Smooth muscle cell of the brain vasculature (primary cell): ENCODE measurements at places on chromosomes 12 and 14.

GRCh38 chr14:26124896-26125438 is 472.9 kb downstream of the NOVA1 start:
- no peak for DNase-seq

DNA sequence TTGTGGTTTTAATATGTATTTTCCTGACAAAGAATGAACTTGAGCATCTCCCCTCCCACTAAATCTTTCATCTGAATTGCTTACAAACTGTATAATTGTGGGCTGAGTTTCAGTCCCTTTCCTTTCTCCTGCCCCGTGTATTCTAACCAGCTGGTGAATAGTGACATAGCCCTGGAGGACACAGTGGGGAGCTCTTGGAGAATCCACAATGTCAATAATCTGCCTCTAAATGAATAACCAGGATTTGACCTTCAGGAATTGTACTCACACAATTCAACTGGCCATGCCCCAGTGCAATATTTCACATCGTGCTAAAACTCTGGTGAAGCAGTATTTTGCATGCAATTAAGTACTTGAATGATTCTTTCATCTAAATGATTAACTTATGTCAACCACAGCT is 177.2 kb downstream of the C12orf42 start:
- no peak for DNase-seq

- DNase-seq = no peak
Measured at GRCh38 chr14:50999726-51000125, 55.4 kb upstream of the PYGL start.

DNA sequence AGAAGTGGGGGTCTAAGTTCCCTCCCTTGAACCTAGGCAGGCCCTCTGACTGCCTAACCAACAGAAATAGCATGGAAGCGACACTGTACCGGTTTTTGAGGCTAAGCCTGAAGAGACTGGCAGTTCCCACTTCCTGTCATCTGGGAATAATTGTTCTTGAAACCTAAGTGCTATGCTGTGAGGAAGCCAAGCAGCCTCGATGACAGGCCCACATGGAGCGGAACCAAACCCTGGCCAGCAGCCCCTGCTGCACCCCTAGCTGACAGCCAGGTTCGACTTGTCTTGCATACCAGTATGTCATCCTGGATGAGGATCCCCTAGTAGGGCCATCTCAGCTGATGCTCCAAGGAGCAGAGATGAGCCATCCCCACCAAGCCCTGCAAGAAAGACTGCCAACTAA is 6.4 kb upstream of the GPR68 start:
- DNase-seq = no peak

- no peak for DNase-seq
Measured at GRCh38 chr12:56141946-56142784, 10.2 kb upstream of the MYL6B start.

- no peak for DNase-seq
Measured at GRCh38 chr12:78187741-78188140, 357.0 kb downstream of the NAV3 start.

DNA sequence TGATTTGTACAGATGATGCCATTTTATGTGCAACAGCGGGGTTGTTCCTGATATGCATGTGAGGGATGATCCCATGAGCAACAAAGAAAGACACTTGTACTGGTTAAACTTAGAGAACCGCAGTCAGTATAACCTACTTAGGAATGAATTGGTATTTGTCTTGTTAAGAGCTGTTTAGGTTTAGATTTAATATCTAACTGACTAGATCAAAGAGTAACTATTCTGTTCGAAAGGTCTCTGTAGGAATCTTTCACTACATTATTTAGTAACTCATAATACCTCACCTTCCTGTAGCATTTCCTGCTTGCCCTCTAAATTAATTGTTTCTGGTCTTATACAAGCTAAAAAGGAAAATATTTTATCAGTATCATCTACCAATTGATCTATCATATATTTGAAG is 350.4 kb downstream of the TRHDE start:
- DNase-seq = no peak

GRCh38 chr12:71475280-71475679 is 35.7 kb downstream of the LGR5 start:
- no peak for DNase-seq

DNA sequence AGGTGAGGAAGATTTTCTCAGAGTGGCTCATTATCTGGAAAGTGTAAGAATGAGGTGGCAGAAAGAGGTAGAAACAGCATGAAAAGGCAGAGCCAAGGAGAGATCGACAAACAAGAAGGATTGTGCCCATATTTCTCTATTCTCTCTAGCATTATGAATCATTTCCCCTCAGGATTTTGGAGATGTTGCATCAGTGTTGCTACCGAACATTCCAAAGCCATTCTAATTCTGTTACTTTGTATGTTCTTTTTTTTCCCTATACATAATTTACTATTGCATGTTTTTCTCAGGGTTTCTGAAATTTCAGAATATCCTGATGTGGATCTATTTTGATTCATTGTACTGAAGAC is 61.4 kb downstream of the KICS2 start:
- no peak for DNase-seq

- no peak for DNase-seq
Measured at GRCh38 chr12:61758661-61759060, 501.5 kb upstream of the USP15 start.

GRCh38 chr12:9388379-9388778 is 180.2 kb upstream of the PZP start:
- no peak for DNase-seq

- DNase-seq = no peak
Measured at GRCh38 chr12:124734224-124734788, 129.4 kb downstream of the SCARB1 start.

DNA sequence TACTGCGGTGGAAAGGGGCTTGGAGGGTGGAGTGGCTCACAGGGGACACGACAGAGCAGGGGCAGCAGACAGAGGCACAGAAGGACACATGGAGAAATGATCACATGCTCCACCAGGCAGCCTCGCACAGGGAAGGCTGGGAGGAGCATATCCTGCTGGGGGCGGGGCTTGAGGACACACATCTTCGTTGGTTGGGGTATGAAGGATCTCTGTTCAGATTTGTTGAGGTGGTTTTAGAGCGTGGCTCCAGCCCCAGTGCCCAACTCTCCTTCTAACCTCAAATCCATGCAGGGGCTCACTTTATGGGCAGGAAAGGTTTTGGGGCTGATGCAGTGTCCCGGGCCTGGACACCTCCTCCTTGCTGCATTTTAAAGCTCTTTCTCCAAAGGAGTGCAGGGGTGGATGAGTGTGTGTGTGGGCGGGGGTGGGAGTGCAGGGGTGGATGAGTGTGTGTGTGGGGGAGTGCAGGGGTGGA is 733 bp upstream of the P3H3 start:
- no peak for DNase-seq

- DNase-seq = no peak
Measured at GRCh38 chr12:118150625-118151024, 14.7 kb downstream of the PEBP1 start.

DNA sequence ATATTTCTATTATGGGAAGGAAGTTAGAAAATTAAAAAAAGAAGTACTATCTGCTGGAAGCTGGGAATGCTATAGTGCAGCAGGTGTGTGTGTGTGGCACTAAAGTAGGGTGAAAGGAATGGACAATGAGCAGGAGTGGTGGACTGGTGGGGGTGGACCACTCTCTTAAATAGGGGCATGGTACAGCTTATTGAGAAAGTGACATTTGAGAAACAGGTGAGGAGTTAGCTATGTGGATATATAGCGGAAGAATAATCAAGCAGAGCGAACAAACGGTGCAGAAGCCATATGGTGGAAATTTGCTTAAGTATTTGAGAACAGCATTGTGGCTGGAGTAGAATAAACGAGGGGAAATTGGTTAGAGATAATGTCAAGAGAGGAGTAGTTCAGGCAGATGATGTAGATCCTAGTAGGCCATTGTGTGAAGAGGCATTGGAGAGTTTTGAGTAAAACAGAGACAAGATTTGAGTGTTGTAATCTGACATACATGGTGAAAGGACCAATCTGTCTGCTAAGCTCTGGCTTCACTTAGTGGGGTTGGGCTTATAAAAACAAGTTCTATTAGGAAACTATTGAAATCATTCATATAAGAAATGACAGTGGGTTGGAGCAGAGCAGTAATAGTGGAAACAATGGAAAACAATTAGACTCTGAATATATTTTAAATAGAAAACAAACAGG is 149.2 kb upstream of the SYT10 start:
- no peak for DNase-seq

DNA sequence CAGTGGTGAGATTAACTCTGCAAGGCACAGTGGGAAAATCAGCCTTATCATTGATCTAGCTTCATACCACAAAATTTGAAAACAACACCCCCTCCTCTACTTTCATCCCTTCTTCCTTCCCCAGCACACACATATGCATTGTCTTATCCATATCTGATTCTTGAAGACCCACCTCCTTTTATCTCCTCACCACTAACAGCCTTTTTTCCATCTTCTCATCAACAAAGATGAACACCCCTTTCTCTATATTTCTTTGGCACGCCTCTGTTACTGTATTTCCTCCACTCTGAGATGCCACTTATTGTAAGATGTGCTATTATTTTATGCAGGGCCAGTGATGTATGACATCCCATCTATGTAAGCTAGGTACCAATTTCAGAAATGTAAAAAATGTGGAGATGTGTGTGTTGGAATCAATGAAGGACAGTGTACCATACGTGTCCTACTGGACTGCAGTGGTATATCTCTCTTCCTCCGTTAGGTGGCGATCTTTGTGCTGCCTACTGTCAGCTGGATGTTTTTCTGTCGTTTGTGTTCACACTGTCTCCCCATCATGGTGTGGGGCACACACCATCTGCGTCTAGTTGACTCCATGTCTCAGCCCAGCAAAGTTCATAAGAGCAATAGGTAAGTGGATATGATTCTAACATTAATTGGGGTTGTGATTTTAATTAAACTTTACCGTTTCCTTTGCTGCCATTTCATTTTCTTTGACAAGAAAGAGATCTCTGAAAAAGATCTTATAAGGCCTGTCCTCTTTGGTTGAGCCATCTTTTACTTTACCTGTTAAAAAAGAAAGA is 24.0 kb downstream of the CCDC38 start:
- DNase-seq = no peak

- no peak for DNase-seq
Measured at GRCh38 chr14:92164958-92165357, 43.2 kb downstream of the CPSF2 start.

GRCh38 chr12:13194401-13195110 is 2.0 kb upstream of the EMP1 start:
- no peak for DNase-seq

GRCh38 chr12:46490635-46491034 is 118.1 kb upstream of the SLC38A2 start:
- DNase-seq = no peak

GRCh38 chr12:132392389-132393244 is 63.2 kb upstream of the GALNT9 start:
- DNase-seq = no peak

DNA sequence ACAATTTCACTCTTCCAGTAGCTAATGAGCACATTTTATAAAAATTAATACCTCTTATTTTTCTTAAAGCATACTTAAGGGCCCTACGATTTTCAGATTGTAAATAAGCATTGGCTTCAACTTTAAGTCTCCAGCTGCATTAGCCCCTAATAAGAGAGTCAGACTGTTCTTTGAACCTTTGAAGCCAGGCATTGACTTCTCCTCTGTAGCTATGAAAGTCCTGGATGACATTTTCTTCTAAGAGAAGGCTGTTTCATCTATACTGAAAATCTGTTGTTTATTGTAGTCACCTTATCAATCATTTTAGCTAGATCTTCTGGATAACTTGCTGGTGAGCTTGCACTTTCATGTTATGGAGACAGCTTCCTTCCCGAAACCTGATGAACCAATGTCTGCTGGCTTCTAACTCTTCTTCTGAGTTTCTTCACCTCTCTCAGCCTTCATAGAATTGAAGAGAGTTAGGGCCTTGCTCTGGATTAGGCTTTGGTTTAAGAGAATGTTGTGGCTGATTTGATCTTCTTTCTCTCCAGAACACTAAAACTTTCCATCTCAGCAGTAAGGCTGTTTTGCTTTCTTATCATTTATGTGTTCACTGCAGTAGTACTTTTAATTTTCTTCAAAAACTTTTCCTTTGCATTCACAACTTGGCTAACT is 377.1 kb upstream of the RGS6 start:
- DNase-seq = no peak

DNA sequence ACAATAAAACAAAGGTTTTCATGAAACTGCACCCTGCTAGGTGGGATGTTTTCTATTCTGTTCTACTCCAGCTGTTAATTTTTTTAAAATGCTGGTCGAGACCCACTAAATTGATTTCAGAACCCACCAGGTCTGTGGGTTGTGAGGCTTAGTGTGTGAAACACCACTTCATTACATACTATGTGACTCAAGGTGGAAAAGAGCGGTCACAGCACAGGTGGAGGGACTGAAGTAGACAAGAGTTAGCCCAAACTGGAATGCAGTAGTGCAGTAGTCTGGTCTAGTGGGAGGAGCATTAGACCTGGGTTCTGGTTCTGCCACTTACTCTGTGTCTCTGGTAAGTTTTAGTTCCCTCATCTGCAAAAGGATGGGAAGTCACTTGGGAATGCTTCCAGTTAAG is 12.2 kb downstream of the DDX55 start:
- no peak for DNase-seq

DNA sequence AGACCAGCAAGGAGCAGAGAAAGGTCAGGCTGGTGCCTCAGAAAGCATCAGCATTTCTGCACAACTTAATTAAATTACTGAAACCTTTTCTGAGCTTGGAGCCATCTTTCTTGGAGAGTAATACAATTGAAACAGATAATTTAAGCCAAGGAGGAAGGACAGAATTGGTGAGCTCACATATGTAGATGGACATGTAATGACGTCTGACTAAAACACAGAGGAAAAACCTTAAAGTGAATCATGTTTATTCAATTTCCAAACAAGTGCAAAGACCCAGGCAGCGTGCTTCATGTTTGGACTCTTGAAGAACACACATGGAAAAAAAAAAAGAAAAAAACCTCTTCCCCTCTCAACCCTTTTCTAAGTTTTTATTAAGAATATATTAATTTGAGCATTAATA is 19.0 kb downstream of the SUSD6 start:
- DNase-seq = no peak

DNA sequence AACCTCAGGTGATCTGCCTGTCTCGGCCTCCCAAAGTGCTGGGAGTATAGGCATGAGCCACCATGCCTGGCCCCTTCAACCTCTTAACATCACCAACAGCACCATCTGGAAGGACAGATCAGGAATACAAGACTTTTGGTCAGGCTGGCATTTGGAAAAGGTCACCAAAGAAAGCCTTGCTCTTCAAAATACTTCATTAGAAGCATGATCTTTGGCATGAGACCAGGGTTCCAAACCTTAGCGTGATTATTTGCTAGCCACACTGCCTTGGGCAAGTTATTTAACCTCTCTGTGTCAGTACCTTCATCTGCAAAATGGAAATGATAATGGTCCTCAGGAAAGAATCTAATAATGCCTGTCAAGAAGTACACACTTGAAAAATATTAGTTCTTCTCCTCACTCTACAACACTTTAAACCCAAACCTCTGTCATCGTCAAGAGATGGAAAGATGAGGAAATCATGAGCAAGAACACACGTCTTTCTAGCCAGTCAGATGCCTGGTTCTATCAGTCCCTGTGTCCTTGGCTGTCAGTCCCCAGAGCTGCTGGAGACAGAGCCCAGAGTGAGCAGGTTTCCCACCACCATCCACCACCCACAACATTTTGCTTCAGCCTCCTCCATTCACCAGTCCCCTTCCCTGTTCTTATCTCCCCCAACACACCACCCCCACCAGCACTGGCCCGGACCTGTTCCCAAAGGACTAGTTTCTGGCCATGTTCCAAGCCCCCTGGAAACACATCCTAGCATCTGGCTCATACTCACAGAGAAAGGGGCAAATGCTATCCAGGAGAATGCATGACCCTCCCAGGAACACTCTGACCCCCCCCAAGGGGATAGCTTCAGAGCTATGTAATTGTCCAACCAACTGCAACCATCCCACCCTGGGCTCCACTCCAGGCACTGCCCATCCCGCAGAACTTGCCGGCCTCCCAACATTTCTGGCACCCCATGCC is 2.0 kb downstream of the ADCY6 start:
- no peak for DNase-seq

GRCh38 chr12:95882080-95882479 is 23.3 kb downstream of the SNRPF start:
- DNase-seq = no peak
